ENCODE measurements at places on chromosomes 4 and X. TPM values are rescaled to one million over a fixed set of nuclear protein-coding genes. Genes with fewer than 3 reads are reported as not detected.

DNA sequence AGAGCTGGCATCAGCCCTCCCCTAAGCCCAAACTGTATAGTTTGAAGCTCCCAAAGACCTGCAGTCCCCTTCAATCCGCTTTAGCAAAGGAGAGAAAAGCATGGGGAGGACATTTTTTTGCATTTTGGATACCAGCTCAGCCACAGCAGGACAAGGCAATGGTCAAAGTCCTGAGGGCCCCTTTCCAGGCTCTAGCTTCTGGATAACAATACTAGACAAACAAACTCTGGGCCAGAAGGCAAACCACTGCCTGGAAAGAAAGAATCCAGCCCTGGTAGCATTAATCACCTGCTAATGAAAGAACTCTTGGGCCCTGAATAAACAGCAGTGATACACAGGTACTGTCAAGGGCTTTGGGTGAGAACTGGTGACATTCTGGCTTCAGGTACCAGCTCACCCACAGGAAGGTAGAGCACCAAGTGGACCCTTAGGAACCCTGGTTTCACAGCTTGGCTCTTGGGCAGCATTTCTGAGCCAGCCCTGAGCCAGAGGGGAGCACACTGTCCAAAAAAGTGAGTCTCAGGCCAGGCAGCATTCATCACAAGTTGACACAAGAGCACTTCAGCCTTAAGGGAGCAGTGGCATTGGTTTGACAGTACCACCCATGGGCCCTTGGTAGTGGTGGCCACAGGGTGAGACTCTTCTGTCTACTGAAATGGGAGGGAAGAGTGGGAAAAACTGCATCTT lies 62.5 kb downstream of the SPIN3 start:
- no peak for DNase-seq

LNX1 gene
- polyA plus RNA-seq, result 15.8 TPM

DNA sequence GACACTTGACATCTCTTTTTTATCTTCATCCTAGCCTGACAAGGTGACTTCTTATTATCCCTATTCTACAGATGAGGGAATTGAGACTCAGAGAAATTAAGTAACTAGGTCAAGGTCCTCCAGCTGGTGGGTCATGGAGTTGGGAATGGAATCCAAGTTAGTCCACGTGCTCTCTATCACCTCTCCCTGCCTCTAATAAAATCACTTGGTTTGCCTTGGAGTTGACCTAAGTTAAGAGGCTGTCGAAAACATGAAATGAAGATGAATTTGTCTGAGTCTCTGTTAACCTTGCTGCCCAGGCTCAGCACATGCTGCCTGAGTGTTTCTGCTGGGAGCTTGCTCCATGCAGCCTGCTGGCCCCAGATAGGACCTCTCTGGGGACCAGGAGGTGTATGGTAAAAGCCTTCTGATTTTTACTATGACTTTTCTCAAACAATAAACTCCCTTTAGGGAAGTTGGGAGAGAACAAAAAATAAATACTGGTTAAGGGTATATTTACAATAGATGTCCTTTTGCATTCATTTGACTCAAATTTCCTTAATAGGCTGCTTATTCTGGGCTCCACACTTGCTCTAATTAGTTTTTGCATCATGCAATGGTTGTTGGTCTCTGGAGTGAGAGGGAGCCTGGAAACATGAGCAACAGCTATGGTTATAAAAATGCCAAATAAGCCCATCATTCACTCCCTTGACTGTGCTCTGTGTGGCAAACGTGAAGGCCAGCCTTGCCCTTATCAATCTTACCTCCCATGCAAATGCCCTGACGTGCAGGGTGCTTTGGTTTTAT lies 61.6 kb upstream of the DHX15 start:
- no peak for DNase-seq

RBMXL3 gene
- not detected for polyA plus RNA-seq

NR3C2 gene
- polyA plus RNA-seq, result 16.4 TPM

BEX1 gene
- 68.1 TPM for polyA plus RNA-seq
